COLO829 (cell line): ENCODE measurements at places on chromosomes 2 and 18.

GRCh38 chr2:197599285-197599965 is 76.0 kb downstream of the RFTN2 start:
- DNase-seq = no peak

- no peak for DNase-seq
Observed at GRCh38 chr2:9404451-9404850, 18.9 kb downstream of the ITGB1BP1 start.

DNA sequence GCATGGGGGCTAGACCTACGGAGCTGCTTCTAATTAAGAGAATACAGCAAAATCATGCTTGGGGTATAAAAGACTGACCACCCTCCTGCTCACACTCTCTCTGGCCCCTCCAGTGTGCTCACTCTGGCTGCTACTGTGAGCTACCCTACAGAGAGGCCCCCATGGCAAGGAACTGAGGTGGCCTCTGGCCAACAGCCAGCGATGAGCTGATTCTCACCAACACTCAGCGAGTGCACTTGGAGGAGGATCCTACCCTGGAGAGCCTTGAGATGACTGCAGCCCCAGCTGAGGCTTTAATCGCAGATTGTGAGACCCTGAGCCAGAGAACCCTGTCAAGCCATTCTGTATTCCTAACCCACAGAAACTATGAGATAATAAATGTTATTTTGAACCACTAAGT is 88.2 kb downstream of the GFPT1 start:
- no peak for DNase-seq

GRCh38 chr2:42949125-42949524 is 156.7 kb upstream of the HAAO start:
- DNase-seq = no peak

- DNase-seq = no peak
Observed at GRCh38 chr2:103823847-103824246, 1030.1 kb upstream of the POU3F3 start.

DNA sequence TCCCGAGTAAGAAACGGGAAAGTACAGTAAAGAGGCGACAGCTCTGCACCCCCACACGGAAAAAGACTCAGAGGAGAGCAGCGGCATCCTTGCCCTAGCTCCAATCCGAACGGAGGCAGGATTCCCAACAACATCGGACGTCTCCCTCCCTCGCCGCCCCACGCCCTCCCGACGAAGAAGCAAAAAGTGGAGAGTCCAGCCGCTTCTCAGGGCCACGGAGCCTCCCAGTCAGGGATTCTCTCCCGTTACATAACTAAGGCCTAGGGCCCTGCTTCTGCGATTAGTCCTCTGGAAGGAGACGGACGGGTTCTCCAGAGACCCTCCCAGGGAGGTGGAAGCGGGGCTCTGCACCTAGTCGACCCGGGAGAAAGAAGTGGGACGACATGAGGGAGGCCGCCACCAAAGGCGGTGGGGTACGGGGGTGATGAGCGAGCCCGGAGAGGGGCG is 587 bp downstream of the SUMO1 start:
- peak; percentile 29 for DNase-seq

GRCh38 chr2:233007739-233008138 is 5.3 kb downstream of the NGEF start:
- DNase-seq = no peak

- DNase-seq = no peak
Observed at GRCh38 chr2:176555781-176556180, 286.5 kb downstream of the MTX2 start.

DNA sequence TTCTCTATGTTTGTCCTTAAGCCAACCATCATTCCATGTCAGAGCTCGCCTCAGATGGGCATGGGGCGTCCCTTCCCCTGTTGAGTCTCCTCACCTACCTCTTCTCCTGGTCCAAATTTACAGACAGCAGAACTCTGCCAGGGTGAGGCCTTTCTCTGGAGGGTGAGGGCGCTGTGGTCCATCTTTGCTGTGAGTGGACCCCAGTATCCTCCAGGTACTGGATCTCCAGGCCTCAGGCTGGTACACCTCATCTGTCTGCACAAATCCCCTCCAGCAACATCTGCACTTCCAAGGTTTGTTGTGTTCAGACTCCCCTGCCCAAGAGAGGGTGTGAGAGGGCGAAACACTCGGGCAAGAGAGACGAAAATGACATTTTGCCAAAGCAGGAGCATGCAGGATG is 63.9 kb upstream of the EDAR start:
- no peak for DNase-seq

- DNase-seq = no peak
Observed at GRCh38 chr2:122411231-122411630, 655.8 kb downstream of the TSN start.

DNA sequence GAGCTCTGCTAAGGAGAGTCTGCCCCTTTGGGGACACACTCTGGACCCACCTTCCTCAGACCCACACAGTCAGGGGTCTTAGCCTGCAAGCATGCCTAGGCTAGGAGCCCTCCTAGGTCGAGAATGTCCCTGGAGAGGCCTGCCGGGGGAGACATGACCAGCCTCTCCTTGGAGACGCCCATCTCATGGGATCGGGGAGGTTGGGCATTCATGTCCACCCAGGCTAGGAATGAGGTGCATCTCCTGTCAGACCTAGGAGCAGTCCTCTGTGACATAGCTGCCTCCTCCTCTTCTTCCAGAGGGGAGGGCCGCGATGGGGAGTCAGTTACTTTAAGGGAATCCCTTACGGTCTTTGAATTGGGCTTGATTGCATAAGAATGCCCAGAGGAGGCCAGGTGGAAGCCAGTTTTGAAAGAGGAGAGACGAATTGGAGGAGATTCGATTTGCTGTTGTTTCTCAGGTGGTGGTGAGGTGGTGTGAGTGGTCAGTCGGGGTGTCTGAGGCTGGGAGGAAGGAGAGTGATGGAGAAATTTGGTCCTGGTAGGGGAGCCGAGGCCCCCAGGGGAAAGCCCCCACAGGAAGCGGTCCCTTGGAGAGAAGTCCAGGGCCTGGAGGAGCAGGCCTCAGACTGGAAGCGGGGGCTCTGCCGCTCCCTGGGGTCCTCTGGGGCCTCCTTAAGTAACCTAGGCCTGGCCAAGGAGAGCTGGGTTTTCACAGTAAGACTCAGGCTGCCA is 241.3 kb downstream of the DYSF start:
- DNase-seq = no peak

DNA sequence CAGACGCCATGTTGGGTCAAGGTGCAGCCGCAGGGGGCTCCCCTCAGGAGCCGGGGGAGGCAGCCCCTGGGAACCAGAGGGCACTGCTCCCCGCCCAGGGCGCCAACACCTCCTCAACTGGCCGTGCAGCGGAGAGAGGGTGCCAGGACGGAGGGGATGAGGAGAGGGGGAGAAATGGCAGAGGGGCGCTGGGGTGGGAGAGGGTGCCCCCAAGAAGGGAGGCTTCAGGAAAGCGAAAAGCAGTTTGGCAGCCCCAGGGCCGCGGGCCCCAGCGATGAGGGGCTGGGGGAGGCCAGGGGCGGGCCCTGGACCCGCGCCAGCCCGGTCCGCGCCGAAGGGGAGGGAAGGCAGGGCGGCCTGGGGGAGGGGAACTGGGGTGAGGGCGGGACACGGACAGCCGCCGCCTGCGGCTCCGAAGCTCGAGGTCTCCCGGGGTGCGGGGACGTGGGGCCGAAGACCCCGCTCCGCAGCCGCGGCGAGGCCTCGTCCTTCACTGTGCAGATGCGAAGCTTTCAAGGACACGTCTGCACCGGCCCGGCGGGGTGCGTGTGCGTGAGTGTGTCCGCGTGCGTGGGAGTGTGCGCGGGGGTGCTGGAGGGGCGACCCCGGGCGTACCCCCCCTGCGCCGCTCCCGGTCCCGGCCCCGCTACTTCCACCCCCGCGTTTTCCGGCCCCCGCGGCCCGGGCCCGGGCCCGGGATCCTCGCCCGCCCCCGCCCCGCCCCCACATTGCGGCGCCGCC is 1.4 kb downstream of the DNMT3A start:
- DNase-seq = no peak

- DNase-seq = no peak
Observed at GRCh38 chr18:13612196-13612997, 114.0 kb downstream of the FAM210A start.

- no peak for DNase-seq
Observed at GRCh38 chr18:56649996-56650395, 1.2 kb upstream of the WDR7 start.

- no peak for DNase-seq
Observed at GRCh38 chr2:40510304-40510703, 58.4 kb upstream of the SLC8A1 start.

- DNase-seq = no peak
Observed at GRCh38 chr2:131132729-131133128, 27.6 kb downstream of the PLEKHB2 start.

DNA sequence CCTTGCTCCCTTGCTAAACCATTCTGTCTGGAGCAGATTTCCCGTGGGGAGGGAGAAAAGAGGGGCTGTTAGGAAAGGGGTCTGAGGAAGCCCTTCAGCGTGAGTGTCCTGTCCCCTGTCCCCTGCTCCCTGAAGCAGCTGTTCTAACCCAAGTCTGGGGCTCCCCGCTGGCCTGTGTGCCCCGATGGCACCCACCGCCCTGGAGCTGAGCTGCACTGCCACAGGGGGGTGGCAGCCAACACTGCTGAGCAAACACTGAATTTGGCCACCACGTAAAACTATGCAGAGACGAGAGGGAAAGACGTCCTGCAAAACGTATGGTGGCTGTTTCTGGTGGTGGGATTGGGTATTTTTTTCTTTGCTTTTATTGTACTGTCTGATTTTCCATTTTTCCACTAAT is 17.9 kb downstream of the KCNG2 start:
- no peak for DNase-seq

DNA sequence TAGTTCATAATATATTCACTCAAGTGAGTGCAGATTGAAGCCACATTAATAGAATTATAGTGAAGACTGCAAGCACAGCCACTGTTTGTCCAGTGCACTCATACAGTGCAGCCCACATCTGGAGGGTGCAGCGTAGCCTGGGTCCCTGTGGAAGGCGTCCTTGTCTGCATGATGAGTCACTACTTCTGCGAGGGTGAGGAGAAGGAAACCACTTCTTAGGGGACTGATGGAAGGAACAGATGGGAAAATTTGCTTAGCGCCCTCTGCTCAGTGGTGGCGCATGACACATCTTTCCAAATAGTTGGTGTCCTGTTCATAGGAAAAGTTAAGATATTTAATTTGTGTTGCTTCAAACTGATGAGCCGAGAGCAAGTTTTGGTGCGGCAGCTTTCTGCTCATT is 330.4 kb upstream of the SMIM21 start:
- DNase-seq = no peak

- DNase-seq = no peak
Observed at GRCh38 chr2:190343536-190344275, at the start of gene INPP1. Gene INPP1 (plus strand): TSS chr2:190343589. CDS start chr2:190360103, 16,514 bp downstream.

DNA sequence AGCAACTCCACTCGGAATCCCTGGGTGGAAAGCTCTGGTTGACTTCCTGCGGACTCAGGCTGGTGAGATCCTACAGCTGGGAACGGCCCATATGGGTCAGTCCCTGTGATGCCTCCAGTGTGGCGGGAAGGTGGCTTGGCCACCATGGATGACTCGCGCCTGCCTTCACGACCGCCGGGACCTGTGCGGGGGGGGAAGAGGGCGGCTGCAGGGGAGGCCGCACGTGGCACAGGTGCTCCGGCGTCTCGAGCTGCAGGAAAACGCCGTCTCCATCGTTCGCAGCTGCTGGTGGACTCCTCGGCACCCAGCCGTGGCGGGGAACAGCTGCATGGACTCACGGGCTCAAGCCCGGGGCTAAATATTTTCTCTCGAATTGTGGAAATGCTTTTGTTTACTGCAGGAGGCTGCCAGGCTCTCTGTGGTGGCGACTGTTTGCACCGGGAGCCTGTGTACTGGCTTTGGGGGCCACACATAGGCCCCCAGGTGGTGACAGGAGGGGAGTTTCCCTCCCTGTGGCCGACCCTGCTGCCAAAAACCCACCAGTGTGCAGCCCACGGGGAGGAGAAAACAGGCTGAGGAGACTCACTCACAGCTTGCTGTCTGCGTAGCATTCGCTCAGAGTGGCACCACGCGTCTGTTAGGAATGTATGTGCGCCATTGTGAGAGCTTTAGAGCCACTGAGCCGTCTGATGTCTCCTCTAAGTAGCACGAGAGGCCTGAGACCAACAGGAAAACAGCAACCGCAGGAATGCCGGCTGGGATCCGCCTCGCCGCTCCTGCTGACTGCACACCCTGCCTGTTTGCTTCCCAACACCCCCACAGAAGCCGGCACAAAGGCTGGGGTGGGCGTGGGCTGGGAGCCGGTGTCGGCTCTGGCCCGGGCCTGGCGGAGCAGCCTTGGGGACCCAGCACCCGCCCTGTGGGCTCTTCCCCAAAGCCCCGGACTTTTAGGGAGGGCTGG is 89.2 kb downstream of the NFATC1 start:
- DNase-seq = peak; percentile 13

- peak; percentile 83 for DNase-seq
Observed at GRCh38 chr2:223896833-223897311, 48.3 kb downstream of the WDFY1 start.

GRCh38 chr2:174901075-174901474 is 104.1 kb downstream of the CHN1 start:
- DNase-seq = no peak

DNA sequence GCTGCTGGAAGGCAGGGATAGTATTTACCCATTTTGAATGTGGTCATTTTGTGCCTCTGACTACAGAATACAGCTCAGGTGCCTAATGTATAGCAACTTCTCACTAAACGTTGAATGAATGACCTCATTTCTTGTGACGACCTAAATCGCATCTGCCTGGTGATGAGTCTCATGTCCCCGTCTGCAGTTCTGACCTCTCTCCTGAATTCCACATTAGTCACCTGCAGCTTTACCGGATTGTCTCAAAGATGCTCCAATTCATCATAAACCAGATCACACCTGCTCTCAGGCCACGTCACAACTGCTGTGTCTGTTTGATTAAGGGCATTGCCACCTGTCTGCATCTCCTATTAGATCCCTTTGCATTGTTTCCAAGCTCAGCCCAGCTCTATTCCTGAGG is 133.6 kb upstream of the MYT1L start:
- DNase-seq = no peak

- no peak for DNase-seq
Observed at GRCh38 chr18:46542545-46542944, 114.5 kb downstream of the LOXHD1 start.

DNA sequence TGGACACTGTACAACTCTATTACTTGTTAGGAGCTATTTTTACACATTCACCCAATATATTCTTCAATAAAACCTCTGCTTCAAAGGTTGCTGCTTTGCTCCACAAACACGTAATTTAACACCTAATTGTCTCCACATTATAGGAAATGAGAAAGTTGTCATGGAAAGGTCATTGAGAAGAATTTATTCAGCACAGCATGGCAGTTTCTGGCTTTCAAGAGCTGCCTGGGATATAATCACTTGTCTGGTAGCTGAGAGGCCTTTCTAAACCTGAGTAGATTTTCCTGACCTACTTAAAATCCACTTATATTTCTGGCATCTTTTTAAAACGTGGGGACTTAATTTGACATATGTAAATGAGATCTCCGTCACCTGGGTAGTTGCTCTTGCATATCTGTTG is 216.1 kb downstream of the ZNF804A start:
- DNase-seq = no peak

DNA sequence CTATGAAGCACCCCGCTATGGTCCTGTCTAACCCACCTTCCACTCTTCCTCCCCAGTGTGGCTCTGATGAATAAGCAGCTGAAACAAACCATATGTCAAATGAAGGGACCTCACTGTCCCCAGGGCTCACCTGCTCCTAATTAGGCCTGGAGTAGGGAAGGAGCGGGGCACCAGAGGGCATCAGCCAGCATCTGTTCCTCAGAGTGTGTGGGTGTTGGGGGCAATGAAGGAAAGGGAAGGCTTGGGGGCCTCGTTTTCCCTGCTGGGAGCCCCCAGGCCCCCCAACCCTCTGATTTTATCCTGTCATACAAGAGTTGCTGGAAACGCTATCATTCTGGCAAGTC is 274.7 kb downstream of the HAUS1 start:
- no peak for DNase-seq

- no peak for DNase-seq
Observed at GRCh38 chr2:231526341-231527090, 3.7 kb downstream of the NMUR1 start.
